ENCODE measurements at places on chromosomes 6 and 20. TPM values are rescaled to one million over a fixed set of nuclear protein-coding genes. Genes with fewer than 3 reads are reported as not detected.

DNA sequence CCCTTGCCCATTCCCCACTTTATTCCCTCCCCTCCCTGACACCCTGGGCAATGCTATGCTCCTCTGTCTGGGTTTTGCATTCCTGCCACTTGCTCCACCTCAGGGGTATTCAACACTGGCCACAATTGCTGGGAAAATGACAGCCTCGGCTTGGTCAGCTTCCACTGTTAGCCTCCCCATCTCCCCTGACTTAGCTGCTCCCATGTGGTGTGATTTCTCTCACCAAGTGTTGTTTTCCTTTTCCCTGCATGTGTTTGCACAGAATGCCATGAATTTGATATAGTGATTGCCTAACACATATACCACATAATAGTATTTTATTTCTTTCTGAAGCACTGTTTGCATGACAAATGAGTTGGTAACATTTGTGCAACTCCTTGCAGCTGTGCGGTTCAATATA, 1.4 kb upstream of the LEMD2 start:
- no peak for DNase-seq
- H3K27me3 ChIP-seq = peaks cover 6% of the 10 kb centered on the region
- H3K4me1 ChIP-seq = peaks cover 42% of the 10 kb centered on the region

GRCh38 chr20:46215913-46216707, 92.2 kb downstream of the CDH22 start:
- H3K27me3 ChIP-seq = no peaks in the 10 kb centered on the region
- no peaks in the 10 kb centered on the region for H3K4me1 ChIP-seq
- no peaks in the 10 kb centered on the region for H3K36me3 ChIP-seq
- DNase-seq = no peak

Gene CST2
- not detected for total RNA-seq

DNA sequence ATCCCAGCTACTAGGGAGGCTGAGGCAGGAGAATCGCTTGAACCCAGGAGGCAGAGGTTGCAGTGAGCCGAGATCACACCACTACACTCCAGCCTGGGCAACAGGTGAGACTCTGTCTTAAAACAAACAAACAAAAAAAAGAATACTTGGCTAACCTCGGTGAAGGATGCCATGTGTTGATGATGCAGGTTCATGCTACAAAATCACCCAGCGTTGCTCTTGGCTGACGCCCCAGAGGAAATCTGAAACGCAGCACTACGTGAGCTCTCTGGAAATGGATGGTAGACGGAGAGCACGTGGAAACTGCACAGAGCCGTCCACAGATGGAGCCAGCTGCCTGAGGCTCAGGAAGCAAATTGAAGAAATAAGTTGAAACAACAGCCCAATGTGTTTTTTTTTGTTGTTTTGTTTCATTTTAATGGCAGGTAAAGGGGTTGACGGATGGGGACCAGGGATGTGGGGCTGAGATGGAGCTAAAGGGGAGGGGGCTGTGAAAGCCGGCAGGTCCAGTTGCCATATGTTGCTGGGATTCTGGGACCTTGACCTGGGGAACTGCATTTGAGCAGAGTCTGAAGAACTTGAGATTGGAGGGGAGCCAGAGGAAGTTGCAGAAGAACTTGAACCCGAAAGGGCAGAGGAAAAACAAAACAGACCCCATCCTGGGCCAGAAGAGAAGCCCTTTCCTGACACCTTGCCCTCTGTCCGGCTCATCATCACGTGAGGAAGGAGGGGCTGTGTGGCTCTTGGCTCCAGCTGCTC, 12.8 kb upstream of the MANBAL start:
- peak; percentile 38 for DNase-seq
- peaks cover 9% of the 10 kb centered on the region for H3K4me1 ChIP-seq
- H3K4me3 ChIP-seq = no peak overlapping the region
- H3K36me3 ChIP-seq = no peaks in the 10 kb centered on the region
- H3K27me3 ChIP-seq = peaks cover 2% of the 10 kb centered on the region

Gene SDC4
- 6.6 TPM for total RNA-seq
